ENCODE measurements at places on chromosomes 7 and 10. TPM values are rescaled to one million over a fixed set of nuclear protein-coding genes. Genes with fewer than 3 reads are reported as not detected.

RBP3 gene
- total RNA-seq, result not detected

DNA sequence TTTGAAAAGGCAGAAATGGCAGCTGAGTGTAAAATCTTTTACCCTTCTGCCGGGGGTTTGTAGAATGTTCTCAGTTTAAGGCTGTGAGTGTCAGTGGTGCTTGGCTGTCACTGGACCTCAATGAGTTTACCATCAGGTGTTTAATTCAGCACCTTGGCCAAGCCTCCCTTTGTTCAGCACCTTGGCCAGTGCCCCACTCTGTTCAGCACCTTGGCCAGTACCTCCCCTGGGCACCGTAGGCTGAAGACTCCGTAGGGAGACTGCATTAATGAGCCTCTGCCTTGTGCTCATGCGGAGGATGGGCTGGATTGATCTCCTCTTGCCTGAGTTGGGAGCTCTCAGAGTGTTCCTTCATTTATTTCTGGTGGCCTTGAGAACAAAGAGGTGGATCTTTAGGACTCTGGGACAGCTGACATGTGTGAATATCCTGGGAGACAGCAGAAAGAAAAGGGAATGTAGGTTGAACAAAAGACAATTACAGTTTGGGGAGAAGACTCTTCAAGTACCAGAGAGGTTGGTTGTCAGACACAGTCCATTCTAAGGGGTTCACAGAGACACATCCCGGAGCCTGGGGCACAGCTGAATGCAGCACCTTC lies 1.6 kb downstream of the FAM24A start:
- DNase-seq, result peak; percentile 62
- H3K36me3 ChIP-seq, result no peaks in the 10 kb centered on the region
- H3K27ac ChIP-seq, result no peak overlapping the region
- no peaks in the 10 kb centered on the region for H3K27me3 ChIP-seq
- no peak overlapping the region for H3K4me3 ChIP-seq

DNA sequence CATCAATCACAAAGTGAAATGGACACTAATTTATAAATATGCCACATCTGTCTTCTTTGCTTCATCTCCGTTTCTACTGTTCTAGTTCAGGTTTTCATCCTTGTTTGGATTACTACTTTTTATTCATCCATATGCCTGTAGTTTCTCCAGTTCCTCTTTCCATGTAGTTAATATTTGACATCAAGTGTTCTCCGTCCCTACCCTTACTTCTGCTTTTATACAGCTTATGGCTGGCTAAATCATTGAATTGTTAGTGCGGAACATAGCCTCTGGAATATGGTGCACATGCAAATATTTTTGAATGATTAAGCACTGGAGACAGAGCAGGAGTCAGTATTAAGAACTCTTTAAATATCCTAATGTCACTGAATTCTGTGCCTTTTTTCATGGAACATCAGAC lies 230.0 kb upstream of the PPP1R3A start:
- H3K27me3 ChIP-seq, result no peaks in the 10 kb centered on the region
- no peak for DNase-seq
- H3K4me3 ChIP-seq, result no peak overlapping the region
- H3K4me1 ChIP-seq, result no peaks in the 10 kb centered on the region
- no peaks in the 10 kb centered on the region for H3K36me3 ChIP-seq

- H3K4me1 ChIP-seq, result peaks cover 28% of the 10 kb centered on the region
- DNase-seq, result peak; percentile 46
- no peak within 1 kb of the TSS for H3K4me3 ChIP-seq
- no peaks in the 10 kb centered on the region for H3K36me3 ChIP-seq
- no peak within 1 kb of the TSS for H3K27ac ChIP-seq
- H3K27me3 ChIP-seq, result no peaks in the 10 kb centered on the region
Observed at GRCh38 chr10:101843032-101844021, at the start of gene KCNIP2. Gene KCNIP2, minus strand, starts transcription at chr10:101843800. Its CDS starts 232 bp downstream, at chr10:101843568.

DNA sequence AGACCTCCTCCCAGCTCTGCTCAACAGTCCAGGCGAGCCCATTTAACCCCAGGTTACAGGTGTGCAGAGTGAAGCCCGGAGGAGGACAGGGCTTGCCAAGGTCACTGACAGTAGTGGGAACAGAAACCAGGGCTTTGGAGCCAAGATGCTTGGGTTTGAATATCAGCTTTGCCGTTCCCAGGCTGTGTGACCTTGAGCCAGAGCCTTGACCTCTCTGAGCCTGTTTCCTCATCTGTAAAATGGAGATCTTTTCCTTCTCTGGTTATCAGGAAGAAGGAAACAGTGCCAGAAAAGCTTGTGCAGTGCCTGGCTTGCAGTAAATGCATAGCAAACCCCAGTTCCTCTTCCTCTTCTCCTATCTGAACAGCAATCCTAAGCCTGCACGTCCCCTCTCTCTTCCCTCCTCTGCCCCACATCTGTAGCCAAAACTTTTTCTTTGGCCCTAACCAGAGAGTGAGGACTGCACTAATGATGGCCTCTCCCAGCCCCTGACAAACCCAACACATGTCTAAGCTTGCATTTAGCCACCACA lies 21.4 kb upstream of the MLXIPL start:
- no peaks in the 10 kb centered on the region for H3K27me3 ChIP-seq
- H3K4me1 ChIP-seq, result peaks cover 16% of the 10 kb centered on the region
- H3K4me3 ChIP-seq, result no peak overlapping the region
- H3K27ac ChIP-seq, result no peak overlapping the region
- H3K36me3 ChIP-seq, result no peaks in the 10 kb centered on the region
- DNase-seq, result no peak

DNA sequence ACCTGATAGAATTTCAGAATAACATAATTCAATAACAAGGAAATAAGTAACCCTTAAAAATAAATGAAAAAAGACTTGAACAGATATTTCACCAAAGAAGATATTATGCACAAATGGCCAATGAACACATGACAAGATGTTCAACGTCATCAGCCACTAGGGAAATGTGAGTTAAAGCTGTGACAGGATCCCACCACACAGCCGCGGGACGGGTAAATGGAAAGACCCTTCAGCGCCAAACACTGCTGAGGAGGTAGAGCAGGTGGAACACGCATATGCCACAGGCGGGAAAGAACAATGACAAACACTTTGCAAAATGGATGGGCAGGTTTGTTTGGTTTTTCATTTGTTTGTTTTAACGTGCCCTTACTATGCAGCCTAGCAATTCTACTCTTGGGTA lies 86.1 kb upstream of the RNF32 start:
- no peak overlapping the region for H3K4me3 ChIP-seq
- DNase-seq, result no peak
- no peaks in the 10 kb centered on the region for H3K4me1 ChIP-seq
- H3K36me3 ChIP-seq, result no peaks in the 10 kb centered on the region
- no peak overlapping the region for H3K27ac ChIP-seq
- no peaks in the 10 kb centered on the region for H3K27me3 ChIP-seq

NKX1-2 gene
- total RNA-seq, result not detected

NRCAM gene
- 1.1 TPM for total RNA-seq

DNA sequence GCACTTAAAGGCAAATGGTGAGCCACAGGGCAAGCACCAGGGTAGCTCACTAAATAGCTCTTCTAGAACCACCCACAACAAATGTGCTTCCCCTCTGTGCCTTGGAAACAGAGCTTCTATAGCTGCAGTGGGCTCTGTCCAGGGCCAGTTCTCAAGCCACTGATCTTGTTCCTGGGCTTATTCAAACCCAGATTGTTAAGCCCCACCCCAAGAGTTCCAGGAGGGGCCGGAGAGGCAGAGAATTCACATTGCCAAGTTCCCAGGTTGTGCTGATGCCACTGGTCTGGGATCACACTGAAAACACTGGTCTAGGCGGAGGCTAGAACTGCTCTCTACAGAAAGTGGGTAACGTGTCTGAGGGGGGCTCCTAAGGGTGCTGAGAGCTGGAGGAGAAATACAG lies 15.4 kb upstream of the KDM7A start:
- H3K27ac ChIP-seq, result no peak overlapping the region
- H3K4me3 ChIP-seq, result no peak overlapping the region
- H3K27me3 ChIP-seq, result no peaks in the 10 kb centered on the region
- H3K36me3 ChIP-seq, result no peaks in the 10 kb centered on the region
- no peaks in the 10 kb centered on the region for H3K4me1 ChIP-seq

SCD gene
- 1,255 TPM for total RNA-seq

- no peaks in the 10 kb centered on the region for H3K27me3 ChIP-seq
- H3K4me3 ChIP-seq, result no peak overlapping the region
- H3K36me3 ChIP-seq, result no peaks in the 10 kb centered on the region
Observed at GRCh38 chr7:152922318-152923081, 162.9 kb downstream of the ACTR3B start.

SORCS3 gene
- not detected for total RNA-seq

DNA sequence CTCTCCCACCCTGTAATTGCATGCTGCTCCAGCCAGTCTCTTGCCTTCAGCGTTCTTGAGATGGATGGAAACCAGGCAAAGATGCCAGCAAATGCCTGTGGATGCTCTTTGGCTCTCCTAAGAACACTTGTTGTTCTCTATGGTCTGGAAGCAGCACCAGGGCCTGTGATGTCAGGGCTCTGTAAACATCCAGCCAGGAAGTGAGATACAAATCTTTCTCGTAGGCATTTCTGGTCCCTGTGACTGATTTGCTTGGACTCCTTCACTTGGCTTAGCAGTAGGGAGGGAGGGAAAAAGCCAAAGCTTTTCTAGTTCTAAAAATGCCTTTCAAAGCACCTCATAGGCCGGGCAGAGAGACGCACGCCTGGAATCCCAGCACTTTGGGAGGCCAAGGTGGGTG lies 201.3 kb downstream of the REEP3 start:
- H3K27me3 ChIP-seq, result no peaks in the 10 kb centered on the region
- H3K4me3 ChIP-seq, result no peak overlapping the region
- no peak overlapping the region for H3K27ac ChIP-seq
- no peaks in the 10 kb centered on the region for H3K36me3 ChIP-seq
- DNase-seq, result no peak

SEMA3A gene
- 0.25 TPM for total RNA-seq

CDCA7L gene
- 22.6 TPM for total RNA-seq

- DNase-seq, result no peak
- no peaks in the 10 kb centered on the region for H3K27me3 ChIP-seq
- no peak overlapping the region for H3K4me3 ChIP-seq
- no peak overlapping the region for H3K27ac ChIP-seq
- H3K4me1 ChIP-seq, result no peaks in the 10 kb centered on the region
- no peaks in the 10 kb centered on the region for H3K36me3 ChIP-seq
Observed at GRCh38 chr7:119963654-119964053, 309.3 kb upstream of the KCND2 start.

EFCAB10 gene
- not detected for total RNA-seq

FBXO24 gene
- total RNA-seq, result 0.67 TPM

TFR2 gene
- total RNA-seq, result 276 TPM

- H3K4me1 ChIP-seq, result no peaks in the 10 kb centered on the region
- H3K36me3 ChIP-seq, result peaks cover 12% of the 10 kb centered on the region
- DNase-seq, result no peak
- no peak overlapping the region for H3K27ac ChIP-seq
Observed at GRCh38 chr7:139403601-139404000, 43.9 kb downstream of the LUC7L2 start.

GRCh38 chr10:125377368-125377767 lies 217.0 kb upstream of the CTBP2 start:
- no peaks in the 10 kb centered on the region for H3K4me1 ChIP-seq
- no peak for DNase-seq

ATP6V0A4 gene
- not detected for total RNA-seq

- no peak overlapping the region for H3K27ac ChIP-seq
- no peaks in the 10 kb centered on the region for H3K4me1 ChIP-seq
- no peak overlapping the region for H3K4me3 ChIP-seq
- no peaks in the 10 kb centered on the region for H3K36me3 ChIP-seq
- DNase-seq, result no peak
Observed at GRCh38 chr7:97752215-97752614, 20.3 kb downstream of the TAC1 start.

DNA sequence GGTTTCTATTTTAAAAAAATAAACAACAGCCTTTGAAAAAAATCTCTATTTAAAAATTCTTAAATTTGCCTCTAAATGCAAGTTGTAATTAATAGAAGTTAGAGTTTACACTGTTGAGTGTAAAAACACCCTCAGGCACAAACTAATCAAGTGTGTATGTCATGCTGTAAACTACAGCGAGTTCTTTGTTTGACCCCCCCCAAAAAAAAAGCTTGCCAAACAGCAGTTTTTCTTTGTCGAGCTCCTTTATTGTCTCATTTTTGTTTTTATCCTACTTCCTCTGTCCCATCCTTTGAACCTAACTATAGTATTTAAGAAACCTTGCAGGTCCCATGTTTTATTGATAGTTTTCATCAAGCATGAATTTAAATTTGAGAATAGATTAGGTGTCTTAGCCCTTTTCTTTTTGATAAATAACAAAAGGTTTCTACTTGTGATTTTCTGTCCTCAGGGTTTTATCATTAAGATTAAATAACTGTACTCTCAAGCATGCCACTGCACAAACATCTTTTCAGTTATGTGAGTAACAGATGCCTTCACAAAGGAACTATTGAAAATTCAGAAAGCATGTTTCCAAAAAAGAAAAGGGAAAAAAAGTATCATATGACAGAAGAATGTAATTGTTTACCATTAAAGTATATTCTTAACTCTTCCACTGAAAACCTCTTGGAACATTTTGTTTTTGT lies 176.0 kb downstream of the ARID5B start:
- no peak overlapping the region for H3K4me3 ChIP-seq
- H3K36me3 ChIP-seq, result no peaks in the 10 kb centered on the region
- H3K27me3 ChIP-seq, result no peaks in the 10 kb centered on the region
- no peak overlapping the region for H3K27ac ChIP-seq
- DNase-seq, result no peak
- H3K4me1 ChIP-seq, result no peaks in the 10 kb centered on the region

DNA sequence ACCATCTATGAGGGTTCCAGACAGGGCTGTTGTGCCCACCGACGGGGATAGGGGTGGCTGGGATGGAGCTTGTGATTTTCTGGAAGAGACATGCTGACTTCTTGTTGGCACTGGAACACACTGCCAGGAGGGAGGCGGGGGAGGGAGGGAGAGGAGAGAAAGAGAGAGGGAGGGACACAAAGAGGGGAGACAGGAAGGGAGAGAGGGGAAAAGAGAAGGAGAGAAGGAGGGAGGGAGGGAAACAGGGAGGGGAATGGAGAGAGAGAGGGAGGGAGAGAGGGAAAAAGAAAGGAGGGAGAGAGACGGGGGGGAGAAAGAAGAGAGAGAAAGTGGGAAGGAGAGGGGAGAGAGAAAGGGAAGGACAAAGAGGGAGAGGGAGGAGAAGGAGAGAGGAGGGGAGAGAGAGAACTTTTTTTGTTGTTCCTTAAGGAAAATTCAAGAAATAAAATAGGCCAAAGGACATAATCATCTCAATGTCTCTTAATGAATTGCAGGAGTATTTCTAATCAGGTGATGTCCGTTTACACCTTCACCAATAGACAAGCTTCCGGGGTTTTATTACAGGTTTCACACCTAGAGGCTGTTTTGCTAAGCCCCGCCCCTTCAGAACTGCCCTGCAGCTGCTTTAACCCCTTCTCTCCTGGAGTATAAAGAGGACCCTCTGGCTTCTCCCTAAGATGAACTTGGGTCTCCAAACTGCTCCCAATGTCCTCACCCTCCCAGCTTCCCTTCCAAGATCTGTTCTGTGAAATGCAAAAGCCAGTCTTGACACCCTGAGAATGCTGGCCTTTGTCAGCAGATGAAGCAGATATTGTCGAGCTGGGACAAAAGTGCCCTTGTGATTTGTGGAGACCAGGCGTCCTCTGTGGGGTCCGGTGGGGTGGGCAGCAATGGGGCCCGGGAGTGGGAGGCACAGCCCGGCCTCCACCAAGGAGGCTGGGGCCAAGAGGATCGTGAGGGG lies 82.0 kb upstream of the GTF2IRD1 start:
- no peaks in the 10 kb centered on the region for H3K36me3 ChIP-seq
- no peaks in the 10 kb centered on the region for H3K27me3 ChIP-seq
- H3K4me1 ChIP-seq, result no peaks in the 10 kb centered on the region
- H3K4me3 ChIP-seq, result no peak overlapping the region

GRCh38 chr7:100137851-100138760 lies 10.6 kb upstream of the LAMTOR4 start:
- no peaks in the 10 kb centered on the region for H3K27me3 ChIP-seq
- no peak overlapping the region for H3K27ac ChIP-seq
- DNase-seq, result no peak
- no peak overlapping the region for H3K4me3 ChIP-seq
- peaks cover 2% of the 10 kb centered on the region for H3K4me1 ChIP-seq

GRCh38 chr10:43458227-43458626 lies 21.3 kb downstream of the ZNF487 start:
- no peak overlapping the region for H3K4me3 ChIP-seq
- H3K36me3 ChIP-seq, result no peaks in the 10 kb centered on the region
- no peak overlapping the region for H3K27ac ChIP-seq
